BJ (cell line): ENCODE measurements at places on chromosomes 2 and 18. TPM values are rescaled to one million over a fixed set of nuclear protein-coding genes. Genes with fewer than 3 reads are reported as not detected.

The GPBAR1 gene
- 0.04 TPM in 1 of 2 replicates, not detected in the other for polyA plus RNA-seq

The CHAC2 gene
- polyA plus RNA-seq: 0.98 and 2.0 TPM in 2 replicates

The NOSTRIN gene
- polyA plus RNA-seq: not detected in 2 replicates

The GPR45 gene
- polyA plus RNA-seq: not detected in 2 replicates

The PPIL3 gene
- polyA plus RNA-seq: 20.8 and 47.8 TPM in 2 replicates

The PRSS56 gene
- not detected in 2 replicates for polyA plus RNA-seq

The TTN gene
- polyA plus RNA-seq: not detected in 2 replicates

The SNORC gene
- 0.25 and 0.53 TPM in 2 replicates for polyA plus RNA-seq

The SCTR gene
- polyA plus RNA-seq: not detected in 2 replicates

GRCh38 chr2:11366326-11366741, 21.9 kb upstream of the ROCK2 start:
- DNase-seq: no peak

- DNase-seq: no peak
Observed at GRCh38 chr2:10344105-10345066, 41.7 kb downstream of the HPCAL1 start.

GRCh38 chr2:42063431-42064171, 15.8 kb downstream of the PKDCC start:
- no peak for DNase-seq

- no peak for DNase-seq
Observed at GRCh38 chr18:3046216-3046808, 33.4 kb upstream of the LPIN2 start.

DNA sequence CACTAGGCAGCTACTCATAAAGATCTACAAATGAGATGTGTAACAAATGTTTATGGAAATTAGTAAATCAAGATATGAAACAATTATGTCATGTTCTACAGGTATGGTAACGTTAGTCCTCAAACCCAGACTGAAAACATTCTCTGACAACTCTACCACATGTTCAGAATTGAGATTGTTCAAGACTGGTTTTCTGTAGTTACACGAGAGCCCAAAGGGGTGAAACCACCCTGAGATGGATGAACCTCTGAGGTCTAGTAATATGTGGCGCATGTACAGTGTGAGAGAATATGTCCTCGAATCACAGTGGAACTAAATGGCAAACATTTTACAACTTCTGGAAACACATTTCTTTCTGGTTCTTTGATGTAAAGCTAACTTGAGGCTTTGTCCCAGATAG, 614.3 kb downstream of the ZEB2 start:
- no peak for DNase-seq

- DNase-seq: no peak
Observed at GRCh38 chr18:51266773-51267172, 69.3 kb upstream of the MEX3C start.

GRCh38 chr18:63422864-63423304, 608 bp upstream of the VPS4B start:
- DNase-seq: no peak

GRCh38 chr2:72833084-72833714, 7.4 kb upstream of the EXOC6B start:
- no peak for DNase-seq

DNA sequence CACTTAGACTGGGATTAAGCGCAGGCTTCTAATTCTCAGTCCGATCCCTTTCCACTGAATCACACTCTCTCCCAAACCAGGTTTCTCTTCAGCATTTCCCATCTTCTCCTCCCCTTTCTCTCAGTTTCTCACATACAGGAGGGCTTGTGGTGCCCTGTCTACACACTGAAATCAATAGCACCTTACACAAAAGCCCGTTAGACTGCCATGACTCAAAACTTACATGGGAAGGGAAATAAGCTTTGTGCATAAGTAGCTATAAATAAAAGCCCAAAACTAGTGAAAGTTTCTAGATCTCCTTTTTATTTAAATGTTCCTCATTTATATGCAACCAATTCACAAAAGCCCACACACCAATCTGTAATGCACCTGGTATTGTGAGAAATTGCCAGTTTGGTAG, 318.4 kb downstream of the TXNL1 start:
- no peak for DNase-seq

DNA sequence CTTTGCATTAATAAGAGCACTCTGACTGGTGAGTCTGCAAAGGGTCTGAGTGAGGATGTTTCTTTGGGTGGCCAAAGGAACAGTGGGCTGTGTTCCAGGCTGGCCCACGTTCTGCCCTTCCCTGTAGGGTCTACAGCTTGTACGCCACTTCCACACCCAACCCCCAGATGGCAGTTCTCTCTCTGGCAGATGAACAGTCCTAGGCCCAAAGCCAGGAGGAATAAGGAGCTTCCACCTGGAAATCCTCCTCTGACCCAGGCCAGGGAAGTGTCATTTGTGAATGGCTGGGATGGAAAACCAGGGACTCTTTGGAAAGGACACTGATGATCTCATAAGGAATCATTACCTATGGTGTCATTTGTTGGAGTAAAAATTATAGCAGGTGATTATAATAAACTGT, 6.6 kb downstream of the OTOF start:
- DNase-seq: no peak

- no peak for DNase-seq
Observed at GRCh38 chr2:78707776-78708386, 317.6 kb upstream of the REG3G start.

DNA sequence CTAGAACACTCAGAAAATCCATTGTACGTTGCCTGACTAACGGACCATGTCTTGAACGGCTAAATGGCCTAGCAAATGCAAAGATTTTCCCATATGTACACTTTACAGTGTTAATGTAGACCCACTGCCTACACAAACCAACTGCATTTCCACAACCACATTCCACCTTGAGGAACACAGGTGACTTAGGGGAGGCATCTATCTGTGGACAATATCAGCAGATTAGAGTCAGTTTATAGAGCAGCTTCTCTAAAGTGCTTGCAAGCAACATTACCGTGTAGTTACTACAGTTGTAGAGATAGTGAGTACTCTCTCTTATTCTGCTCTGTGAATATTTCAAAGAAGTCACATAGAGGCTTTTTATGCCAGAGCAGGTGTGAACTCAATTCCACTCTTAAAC, 139.6 kb downstream of the TCF4 start:
- no peak for DNase-seq

- no peak for DNase-seq
Observed at GRCh38 chr2:143937723-143938350, 582.1 kb downstream of the ZEB2 start.
